CMK (cell line): ENCODE measurements at places on chromosomes 7 and 10.

- no peak for DNase-seq
These were observed 40.4 kb upstream of the AGMO start for GRCh38 chr7:15602236-15602635.

DNA sequence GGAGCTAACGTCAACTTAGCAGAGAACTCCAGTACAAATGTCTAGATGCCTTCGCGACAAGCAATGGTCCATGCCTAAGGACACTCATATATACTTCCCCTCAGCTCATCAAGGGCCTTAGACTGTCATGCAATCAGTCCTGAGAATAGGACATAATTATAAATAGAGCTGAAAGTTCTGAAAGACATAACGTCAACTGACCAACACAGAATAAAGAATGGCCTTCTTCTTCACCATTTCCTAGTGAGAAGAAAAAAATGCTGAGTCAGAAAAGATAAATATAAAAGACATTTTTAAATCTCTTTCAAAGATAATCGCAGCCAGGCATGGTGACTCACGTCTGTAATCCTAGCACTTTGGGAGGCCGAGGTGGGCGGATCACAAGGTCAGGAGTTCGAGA, 83.2 kb downstream of the ARMH3 start:
- DNase-seq: no peak

DNA sequence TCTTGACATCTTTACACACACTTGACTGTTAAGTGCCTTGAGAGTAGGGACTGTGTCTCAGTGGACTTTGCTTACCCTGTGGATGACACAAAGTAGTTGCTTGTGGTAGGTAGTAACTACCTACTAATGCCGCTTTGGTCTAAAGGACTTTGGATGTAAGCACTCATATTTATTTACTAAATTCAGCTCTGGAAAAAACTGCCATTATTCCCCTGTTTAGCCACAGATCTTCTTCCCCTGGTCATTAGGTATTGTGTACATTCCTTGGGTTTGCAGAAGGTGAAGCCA, 2.8 kb upstream of the VDAC2 start:
- no peak for DNase-seq

- DNase-seq: no peak
These were observed 83.3 kb upstream of the CTBP2 start for GRCh38 chr10:125243532-125244253.

GRCh38 chr10:102770792-102771191, 27.0 kb downstream of the WBP1L start:
- no peak for DNase-seq

DNA sequence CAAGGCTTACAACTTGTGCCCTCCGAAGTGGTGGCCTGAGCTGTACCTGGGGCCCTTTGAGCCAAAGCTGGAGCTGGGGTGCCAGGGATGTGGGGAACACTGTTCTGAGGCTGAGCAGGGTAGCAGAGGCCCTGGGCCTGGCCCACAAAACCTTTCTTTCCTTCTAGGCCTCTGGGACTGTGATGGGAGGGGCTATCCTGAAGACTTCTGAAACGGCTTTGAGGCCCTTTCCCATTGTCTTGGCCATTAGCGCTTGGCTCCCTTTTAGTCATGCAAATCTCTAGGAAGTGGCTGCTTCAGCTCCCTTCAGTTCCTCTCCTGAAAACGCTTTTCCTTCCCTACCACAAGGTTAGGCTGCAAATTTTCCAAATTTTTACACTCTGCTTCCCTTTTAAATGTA, 16.8 kb upstream of the CRYGN start:
- DNase-seq: no peak

DNA sequence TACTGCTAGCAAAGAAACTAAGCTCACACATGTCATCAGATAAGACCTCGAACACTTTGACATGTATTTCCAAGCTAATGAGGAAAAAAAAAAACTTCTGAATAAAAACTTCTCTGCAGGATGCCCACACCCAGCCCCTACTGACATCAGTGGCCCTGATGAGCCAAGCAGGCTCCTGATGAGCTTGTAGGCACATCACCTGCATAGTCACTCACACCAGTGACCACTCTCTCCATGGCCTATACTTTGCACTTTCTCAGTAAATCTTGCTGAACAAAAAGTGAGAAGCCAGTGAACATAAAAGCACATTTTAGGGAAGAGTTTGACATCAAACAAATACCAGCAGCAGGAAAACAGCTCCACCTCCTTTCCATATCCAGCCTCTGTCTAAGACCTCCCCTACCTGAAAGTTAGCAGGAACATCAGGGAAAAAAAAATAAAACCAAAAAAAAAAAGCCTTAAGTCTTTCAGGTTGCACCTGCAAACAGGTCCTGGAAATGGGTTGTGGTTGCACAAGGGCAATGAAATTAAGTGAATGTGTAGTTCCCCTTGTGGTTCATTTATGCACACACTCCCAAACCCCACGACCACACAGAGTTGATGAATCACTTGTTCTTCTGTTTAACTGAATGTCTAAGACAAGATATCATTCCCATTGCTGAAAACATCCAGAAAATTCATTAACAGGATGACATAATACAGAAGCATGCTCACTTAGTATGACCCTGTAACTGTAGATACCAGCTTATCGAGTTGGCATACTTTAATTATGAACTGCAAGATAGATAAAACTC, 205.2 kb upstream of the PDE1C start:
- DNase-seq: no peak

- no peak for DNase-seq
These were observed 229.7 kb upstream of the NFE2L3 start for GRCh38 chr7:25922296-25922695.

GRCh38 chr10:67200913-67201564, 275.2 kb downstream of the LRRTM3 start:
- no peak for DNase-seq

DNA sequence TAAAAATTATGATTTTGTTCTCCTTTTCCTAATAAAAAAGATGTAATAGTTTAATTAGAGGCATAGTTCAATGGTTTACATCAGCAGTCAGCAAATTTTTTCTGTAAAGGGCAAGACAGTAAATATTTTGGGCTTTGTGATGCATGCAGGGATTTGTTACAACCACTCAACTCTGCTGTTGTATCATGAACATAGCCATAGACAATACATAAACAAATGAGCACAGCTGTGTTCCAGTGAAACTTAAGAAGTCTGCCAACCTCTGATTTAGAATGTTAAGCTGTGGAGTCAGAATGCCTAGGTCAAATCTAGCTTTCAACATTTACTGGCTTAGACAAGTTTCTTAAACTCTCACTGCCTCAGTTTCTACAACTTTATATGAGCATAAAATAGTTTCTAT, 31.6 kb downstream of the ASZ1 start:
- no peak for DNase-seq

DNA sequence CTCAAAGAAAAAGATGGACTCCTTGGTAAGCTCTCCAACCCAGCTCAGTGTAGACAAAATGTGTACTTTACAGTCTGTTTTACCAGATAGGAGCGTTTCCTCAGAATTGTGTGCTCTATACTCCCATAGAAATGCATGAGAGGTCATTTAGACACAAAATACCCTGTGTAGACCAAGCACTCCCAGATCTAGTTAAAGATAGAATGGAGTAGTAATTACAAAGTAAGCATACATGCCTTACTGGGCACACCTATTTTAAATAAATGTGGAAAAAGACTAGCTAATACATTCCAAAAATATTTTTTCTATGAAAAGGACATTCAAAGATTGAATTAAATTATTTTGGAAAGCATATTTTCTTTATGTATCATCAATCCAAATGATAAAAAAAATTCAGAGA, 271.9 kb upstream of the DGKB start:
- DNase-seq: no peak

GRCh38 chr7:5679813-5680473, 101.5 kb downstream of the RNF216 start:
- no peak for DNase-seq

DNA sequence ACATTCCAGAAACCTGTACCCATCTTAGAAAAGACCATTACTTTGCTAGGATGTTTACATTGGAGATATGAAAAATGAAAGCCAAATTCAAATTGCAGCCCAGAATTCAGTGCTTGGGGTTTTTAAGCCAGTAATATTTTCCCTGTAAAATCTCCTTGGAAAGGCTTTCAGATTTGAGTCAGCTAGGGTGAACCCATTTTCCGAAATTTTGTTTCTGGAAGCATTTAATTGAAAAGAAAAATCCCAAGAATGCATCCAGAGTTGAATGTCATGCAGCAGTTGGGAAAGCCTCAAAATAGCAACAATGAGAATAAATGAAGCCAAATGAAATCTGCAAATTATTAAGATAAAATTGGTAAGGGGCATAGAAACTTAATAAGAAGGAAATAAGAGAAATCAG, 106.4 kb downstream of the BMPER start:
- DNase-seq: no peak

DNA sequence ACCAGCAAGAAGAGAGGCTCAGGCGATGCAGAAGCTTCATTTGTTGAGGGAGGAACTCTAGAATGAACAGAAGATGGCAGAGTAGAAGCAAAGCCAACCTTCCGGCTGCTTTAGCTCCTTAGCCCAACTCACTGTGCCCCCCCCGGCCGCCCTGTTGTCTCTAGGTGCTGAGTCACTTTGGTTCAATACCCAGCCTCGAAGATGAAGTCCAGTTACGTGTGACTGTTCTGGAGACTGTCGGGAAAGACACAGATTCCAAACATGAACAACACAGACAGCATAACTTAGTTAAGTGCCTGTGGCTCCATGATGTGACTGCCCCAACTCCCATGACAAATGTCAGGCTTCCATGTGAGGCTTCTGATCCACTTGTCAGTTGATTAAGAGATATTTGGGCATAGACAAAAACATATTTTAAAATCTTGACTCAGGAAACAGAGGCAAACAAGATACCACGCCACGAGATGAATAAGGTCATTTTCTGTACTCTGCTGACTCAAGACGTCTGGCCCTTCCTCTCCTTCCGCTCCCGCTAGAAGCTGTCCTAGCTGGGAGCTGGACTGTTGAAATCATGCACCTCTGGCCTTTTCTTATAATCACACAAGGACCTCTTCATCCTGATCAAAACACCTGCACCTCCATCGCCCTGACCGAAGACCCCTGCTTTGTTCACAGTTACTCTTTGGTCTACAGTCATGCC, 199.3 kb downstream of the FRMD4A start:
- DNase-seq: no peak

- DNase-seq: no peak
These were observed 9.1 kb downstream of the LOXL4 start for GRCh38 chr10:98258683-98259454.

- no peak for DNase-seq
These were observed 136.0 kb upstream of the WNT16 start for GRCh38 chr7:121192834-121193233.

GRCh38 chr10:80165173-80165572, 32.6 kb downstream of the PLAC9 start:
- DNase-seq: no peak

DNA sequence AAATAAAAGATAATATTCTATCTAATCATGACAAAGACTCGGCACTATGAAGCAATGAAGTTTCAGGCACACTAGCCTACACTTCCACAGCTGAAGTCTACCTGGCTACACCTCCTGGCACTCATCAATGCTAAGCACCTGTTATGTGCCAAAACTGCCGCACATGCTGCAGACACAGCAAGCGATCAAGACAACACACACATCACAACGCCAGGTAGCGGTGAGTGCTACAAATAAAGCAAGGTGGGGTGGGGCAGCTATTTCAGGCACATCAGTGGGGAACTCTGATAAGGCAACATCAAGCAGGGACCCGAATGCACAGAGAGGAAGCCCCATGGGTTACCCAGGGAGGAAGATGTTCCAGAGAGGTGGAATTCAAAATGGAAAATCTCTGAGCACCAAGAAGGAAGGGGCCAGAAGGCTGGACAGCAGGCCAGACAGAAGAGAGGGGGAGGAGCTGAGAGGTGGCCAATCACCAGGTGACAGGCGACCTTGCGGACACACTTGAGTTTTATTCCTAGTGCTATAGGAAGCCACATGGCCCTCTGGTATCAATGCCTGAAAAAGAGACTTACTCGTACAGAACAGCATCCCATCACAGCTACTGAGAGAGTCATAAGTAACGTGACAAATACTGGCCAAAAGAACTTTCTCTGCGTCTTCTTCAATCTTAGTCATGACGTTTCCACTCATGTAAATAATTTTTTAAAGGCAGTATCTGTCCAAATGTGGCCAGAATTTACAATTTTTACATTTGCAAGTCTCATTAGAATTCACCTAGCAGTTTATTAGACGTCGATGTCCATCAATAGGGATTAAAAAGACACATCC, 8.0 kb downstream of the PSAP start:
- DNase-seq: no peak

DNA sequence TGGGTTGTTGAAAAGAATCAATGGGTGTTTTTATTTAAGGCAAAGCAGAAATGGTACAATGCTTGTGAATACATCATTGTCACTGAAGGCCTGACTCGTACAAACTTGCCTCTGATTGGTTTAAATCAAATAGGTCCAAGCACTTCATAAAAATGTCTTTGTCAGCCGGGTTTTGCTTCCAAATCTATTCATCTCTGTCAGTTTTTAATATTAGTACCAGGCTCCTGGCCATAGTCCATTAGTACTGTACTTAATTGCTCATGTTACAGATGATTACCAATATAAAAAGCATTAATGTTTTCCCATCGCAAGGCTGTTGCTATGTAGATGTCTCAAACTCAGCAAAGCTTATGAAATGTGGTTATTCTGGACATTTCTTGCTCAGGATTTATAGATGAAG, 171.9 kb downstream of the ARID5B start:
- DNase-seq: no peak

GRCh38 chr7:112137141-112138101, 68.8 kb downstream of the DOCK4 start:
- no peak for DNase-seq

- DNase-seq: no peak
These were observed 250.1 kb upstream of the MBL2 start for GRCh38 chr10:53022611-53023088.

DNA sequence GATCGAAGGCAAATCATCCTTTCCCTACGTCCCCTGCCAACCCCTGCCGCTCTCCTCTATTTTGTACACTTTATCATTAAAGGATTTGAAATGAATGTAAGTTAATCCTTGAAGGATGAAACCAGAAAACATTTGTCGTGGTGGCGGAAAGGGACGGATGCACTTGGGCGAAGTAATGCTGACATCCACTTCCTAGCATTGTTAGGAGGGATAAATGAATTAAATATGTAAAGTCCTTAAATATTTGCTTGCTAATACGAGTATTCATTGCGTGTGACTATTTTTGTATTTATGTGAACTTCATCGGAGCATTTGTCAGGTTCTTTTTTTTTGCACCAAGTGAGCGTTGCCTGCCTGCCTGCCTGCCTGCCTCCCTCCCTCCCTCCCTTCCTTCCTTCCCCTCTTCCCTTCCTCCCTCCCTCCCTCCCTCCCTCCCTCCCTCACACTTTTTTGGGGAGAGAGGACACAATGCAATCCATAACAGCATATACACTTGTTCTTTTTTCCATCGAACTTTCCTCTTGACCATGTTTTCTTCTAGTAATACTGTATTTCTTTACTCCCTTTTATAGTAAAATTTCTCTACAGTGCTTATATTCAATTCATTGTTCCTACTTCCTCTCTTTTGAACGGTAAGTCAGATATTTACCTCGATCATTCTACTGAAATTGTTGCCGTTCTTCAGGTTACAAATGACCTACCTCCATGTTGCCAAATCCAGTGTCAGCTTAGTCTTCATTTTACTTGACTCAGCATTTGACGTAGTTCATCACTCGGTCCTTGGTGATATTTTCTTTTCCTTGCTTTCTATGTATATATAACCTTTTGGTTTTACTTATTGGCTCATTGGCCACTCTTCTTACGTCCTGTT, 831 bp downstream of the CCDC7 start:
- no peak for DNase-seq

GRCh38 chr7:76151932-76152331, 49.8 kb upstream of the SRRM3 start:
- DNase-seq: no peak
